ENCODE measurements at places on chromosomes 1 and 21.
A peak's percentile ranks its signal among the peaks of the same experiment; 100 is the strongest.

DNA sequence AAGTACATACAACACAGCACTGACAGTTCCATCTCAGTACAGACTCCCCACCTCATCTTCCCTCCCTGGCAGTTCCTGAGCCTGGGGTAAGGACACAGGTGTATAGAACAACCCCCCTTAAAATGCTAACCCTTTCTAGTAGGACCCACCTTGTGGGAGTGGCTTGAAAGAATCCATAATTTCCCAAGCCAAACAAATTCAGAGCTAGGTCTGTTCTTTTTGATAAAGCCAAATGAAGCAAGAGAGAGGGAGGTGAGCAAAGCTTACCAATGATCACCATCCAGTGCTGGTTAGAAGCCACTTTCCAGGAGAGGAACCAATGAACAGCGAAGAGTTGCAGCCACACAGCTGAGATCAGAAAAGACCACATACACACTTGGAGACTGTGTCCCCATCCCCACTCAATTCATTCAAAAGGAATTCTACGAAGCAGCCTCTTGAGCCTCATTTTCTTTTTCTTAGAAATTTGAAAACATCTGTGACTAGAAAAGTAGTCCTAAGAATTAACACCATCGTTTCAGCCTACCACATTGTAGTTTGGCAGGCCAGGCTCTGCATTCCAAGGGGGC is 9.2 kb downstream of the UBE2Q1 start:
- no peak for DNase-seq

DNA sequence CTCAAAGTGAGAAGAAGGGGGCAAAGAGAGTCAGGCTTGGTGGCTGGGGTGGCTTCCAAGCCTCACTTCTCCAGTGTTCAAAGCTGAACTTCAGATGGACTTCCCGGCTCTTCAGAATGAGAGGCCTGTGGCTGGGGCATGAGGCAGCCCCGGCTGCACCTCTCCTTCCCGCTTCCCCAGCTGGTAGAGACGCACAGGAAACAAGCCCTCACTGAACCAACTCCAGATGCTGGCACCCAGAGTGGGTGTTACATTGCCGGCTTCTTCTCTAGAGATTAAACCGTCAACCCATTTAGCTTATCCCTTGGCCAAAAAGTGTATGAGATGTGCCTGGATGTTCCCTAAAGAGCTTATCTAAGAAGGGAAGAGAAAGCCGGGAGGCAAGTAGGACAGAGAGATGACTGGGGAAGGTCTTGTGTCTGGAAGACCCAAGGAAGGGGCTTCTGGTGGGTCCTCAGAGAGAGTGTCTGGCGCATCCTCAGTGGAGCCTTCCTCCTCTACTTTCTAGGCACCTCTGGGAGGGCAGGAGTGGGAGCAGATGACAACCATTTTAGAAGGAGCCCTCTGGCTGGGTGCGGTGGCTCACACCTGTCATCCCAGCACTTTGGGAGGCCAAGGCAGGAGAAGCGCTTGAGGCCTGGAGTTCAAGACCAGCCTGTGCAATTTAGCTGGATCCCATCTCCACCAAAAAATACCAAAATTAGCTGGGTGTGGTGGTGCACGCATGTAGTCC is 2.0 kb downstream of the ADAMTSL4 start:
- peak; percentile 65 for DNase-seq

- no peak for DNase-seq
These were observed 13.5 kb upstream of the COL16A1 start for GRCh38 chr1:31717341-31717740.

GRCh38 chr1:32746130-32746529 is 43.6 kb upstream of the SYNC start:
- DNase-seq, result no peak

DNA sequence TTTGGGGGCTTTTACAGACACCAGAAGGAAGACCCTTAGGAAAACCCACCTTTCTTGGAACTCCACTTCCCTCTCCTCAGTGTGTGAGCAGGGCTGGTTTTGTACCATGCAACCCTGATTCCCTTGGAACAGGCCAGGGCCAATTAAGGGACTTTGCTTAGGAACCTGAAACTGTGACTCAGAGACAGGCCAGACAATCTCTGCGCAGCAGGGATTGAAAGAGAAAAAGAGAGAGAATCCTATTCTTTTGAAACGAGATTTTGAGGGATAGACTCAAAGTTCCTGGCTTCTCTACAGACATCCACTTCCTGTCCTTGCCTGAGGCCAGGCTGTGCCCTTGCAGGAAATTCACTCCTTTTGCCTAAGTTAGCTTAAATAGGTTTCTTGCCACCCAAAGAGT is 23.1 kb upstream of the C1orf198 start:
- no peak for DNase-seq

GRCh38 chr1:184032306-184032929 is 5.1 kb downstream of the COLGALT2 start:
- DNase-seq, result no peak

All from suppressor macrophage treated with lipopolysaccharide for 4 hours (primary cell).